ENCODE measurements at places on chromosomes 5 and 9.

- DNase-seq, result no peak
Observed at GRCh38 chr5:160799184-160799583, 52.8 kb downstream of the ATP10B start.

GRCh38 chr9:129990269-129991010 is 52.5 kb downstream of the FNBP1 start:
- no peak for DNase-seq

- no peak for DNase-seq
Observed at GRCh38 chr5:132209901-132210545, 17.6 kb downstream of the P4HA2 start.

- no peak for DNase-seq
Observed at GRCh38 chr9:119795395-119795794, 426.2 kb upstream of the BRINP1 start.

All from stimulated activated CD4-positive, alpha-beta T cell treated with anti-CD3 and anti-CD28 coated beads, Interleukin-15, amount 100 ng/mL, for 24 hours (primary cell).